ENCODE measurements at places on chromosomes 2 and 18.

- no peak for DNase-seq
Observed at GRCh38 chr2:178306352-178307073, 112.2 kb downstream of the OSBPL6 start.

DNA sequence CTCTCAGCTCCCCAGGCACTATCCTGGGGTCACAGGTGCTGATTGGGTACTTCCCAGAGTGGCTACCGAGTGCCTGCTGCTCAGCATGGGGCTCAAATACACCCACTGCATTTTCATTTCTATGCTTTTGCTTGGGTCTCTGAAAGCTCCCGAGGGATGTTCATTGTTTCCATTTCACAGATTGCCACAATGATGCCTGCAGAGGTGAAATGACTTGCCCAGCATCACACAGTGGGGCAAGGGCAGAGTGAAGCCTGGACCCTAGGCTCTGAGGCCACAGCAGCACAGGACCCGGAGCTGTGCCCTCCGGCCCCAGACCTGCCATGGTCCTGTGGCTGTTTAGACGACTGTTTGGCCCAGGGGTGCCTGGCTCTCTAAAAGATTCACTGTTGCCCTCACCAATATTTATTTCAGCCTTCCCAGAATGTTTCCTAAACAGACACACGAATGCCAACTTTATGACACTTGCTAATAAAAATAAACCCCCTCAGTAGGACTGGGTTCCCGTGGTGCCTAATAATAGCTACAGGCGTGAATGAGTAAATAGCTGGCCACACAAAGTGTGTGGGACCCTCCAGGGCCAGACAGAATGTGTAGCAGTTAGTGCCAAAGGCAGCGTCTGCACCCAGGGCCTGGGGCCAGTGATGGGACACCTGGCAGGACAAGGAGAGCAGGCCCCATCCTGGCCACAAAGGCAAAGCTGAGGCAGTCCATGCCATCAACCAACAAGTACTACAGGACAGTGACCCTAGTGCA lies 11.5 kb upstream of the ST8SIA5 start:
- DNase-seq = no peak

- no peak for DNase-seq
Observed at GRCh38 chr18:2641638-2642037, 13.9 kb upstream of the SMCHD1 start.

GRCh38 chr2:217631115-217631514 lies 371.7 kb downstream of the TNS1 start:
- no peak for DNase-seq

DNA sequence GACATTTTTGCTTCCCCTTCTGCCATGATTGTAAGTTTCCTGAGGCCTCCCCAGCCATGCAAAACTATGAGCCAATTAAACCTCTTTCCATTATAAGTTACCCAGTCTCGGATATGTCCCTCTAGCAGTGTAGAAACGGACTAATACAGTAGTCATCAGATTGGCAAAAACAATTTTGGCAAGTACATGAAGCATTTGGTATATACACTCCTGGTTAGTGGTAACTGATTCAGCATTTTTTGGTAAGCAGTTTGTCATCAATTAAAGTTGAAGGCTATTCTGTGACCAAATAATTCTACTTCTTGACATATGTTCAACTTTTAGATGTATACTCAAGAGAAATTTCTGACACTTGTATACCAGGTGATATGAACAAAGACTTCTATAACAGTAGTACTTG lies 190.5 kb upstream of the STON1 start:
- DNase-seq = no peak

DNA sequence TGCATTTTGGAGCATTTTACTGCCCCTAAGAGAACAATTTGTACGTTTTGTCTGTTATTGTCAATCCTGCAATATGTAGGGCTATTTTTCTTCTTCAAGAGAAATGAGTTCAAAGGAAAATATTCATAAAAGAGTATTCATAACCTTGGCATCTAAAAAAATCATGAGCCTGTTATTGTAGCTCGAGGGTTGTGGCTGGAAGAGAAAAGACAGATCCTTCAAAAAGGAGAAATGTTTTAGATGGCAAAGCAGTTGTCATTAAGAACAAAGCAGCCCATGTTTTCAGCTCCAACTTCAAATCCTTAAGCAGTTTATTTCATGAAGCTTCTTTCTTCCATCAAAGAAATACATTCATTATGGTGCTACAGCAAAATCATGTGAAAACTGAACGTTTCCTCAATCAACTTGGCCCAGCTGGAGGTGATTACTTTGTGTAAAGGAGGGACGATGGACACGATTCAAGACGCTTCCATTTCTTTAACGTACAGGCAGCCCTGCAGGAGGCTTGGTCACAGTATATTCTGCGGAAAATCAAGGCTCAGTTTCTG lies 31.4 kb downstream of the QPCT start:
- no peak for DNase-seq

GRCh38 chr2:217279140-217279539 lies 419.3 kb upstream of the TNP1 start:
- DNase-seq = no peak

All from thoracic aorta (tissue), 2 donors.